GM10248 (cell line): ENCODE measurements at places on chromosomes 3 and 15.

DNA sequence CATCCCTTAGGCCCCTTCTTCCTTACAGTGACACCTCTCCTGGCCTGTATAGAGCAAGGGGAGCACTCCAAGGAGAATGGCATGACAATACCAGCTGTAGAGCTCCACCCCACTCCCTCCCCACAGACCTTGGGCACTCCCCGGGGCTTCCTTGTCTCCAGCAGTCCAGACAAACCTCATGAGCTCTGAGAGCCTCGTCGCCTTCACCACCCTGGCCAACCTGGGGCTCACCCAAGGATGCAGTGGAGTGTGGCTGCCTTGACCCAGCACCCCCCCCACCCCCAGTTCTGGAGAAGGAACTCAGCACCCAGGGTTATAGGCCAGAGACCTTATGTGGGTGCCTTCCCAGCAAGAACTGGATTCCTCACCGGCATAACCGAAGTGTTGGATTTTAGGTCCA lies 7.4 kb upstream of the SLCO2A1 start:
- DNase-seq: no peak

- no peak for DNase-seq
Observed at GRCh38 chr3:45987368-45988291, 8.0 kb downstream of the FYCO1 start.

DNA sequence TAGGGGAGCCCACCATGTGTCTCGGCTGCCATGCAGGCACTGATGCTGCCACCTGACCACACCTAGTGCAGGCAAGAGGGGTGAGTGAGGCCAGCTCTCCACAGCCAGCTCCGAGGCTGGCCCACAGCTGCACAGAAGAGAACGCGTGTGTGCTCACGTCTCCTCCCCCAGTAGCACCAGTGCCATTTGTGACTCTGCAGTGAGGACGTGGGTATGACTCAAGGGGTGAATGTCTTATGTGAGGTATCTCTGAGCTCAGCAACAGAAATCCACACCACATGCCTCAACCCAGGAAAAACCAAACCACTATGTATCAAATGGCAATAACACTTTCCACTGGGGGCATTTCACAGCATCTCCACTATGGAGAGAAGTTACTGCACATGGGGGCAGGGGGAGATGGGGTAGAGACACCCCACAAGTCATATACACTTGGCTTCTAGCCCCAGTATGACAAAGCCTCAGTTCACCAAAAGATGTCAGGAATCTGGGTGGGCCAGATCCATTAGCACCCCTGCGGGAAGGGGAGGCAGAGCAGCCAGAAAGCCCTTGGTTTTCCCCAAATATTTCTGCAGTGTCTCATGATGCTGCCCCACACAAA lies 87.6 kb downstream of the LRIG1 start:
- DNase-seq: no peak

- no peak for DNase-seq
Observed at GRCh38 chr3:25713341-25713985, 48.8 kb upstream of the TOP2B start.

DNA sequence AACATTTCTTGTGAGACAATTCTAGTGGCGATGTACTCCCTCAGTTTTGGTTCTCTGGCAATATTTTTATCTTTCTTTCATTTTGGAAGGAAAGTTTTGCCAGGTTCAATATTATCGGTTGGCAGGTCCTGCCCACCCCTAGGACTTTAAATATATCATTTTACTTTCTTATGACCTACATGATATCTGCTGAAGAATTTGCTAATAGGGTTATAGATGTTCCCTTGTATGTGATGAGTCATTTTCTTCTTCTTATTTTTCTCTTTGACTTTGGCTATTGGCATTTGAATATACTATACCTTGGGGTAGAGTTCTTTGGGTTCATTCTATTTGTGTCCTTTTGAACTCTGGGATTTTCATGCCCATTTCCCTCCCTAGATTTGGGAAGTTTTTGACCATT lies 89.7 kb downstream of the GMNC start:
- DNase-seq: no peak

- DNase-seq: no peak
Observed at GRCh38 chr3:58666683-58667082, at the start of gene FAM3D. Gene FAM3D (minus strand): TSS chr3:58666774. CDS start chr3:58655563, 11,211 bp downstream.

DNA sequence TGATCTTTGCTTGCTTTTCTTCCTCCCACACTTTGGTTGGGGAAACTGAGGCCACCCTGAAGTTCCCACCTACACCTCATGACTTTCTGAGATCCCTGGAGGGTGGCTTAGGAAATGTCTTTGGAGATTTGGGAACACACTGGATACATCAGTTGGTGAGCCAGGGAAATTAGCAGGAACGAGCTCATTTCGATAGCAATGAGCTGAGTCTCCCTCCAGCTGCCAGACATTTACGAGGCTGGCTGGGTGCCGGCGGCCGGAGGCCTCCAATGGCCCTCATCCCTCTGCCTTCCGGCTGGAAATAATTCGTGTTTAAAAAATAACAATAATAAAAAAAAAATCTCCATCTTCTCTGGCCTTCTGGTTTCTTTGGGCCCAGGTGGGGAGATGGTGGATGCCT lies 38.8 kb downstream of the SMAD6 start:
- DNase-seq: no peak

- no peak for DNase-seq
Observed at GRCh38 chr3:146968204-146968651, 363.1 kb upstream of the PLSCR5 start.
